SK-MEL-5 (cell line): ENCODE measurements at places on chromosomes 2 and 18. TPM values are rescaled to one million over a fixed set of nuclear protein-coding genes. Genes with fewer than 3 reads are reported as not detected.
A peak's percentile ranks its signal among the peaks of the same experiment; 100 is the strongest.

Gene MARCHF4
- total RNA-seq = not detected in 2 replicates

DNA sequence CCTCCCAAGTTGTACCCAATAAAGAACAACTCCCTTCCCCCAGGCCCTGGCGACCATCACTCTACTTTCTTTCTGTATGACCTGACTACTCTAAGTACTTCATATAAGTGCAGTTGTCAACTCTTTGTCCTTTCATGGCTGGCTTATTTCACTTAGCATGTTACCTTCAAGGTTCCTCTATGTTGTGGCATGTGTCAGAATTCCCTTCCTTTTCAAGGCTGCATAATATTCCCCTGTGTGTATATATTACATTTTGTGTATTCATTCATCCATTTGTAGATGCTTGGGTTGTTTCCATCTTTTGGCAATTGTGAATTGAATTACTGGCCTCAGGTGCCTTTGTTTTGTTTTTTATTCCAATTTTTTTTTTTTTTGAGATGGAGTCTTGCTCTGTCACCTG, 181.9 kb upstream of the RAB12 start:
- no peak for DNase-seq

Gene RPRD1A
- 58.5 TPM in 2 replicates for total RNA-seq

GRCh38 chr2:44959855-44960254, 18.4 kb downstream of the SIX3 start:
- no peak for DNase-seq

DNA sequence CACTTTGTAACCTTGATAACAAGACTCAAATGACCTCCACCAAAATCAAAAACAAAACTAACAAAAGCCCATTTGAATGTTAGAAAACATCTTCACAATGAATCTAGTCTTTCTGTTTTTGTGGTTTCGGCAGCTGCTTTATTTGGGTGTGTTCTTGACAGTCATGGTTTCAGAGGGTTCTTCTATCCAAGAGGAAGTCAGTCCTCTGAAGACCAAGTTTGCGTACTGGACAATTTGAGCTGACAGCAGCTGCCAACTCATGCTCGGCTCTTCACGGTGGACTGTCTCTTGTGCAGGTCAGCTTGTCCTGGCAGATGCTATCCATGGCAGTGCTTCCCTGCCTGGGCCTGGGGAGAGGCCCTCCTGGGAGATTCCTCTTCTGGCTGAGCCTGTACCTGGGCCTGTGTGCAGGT, 91.0 kb downstream of the TMEM17 start:
- peak; percentile 94 for DNase-seq

Gene ABCB6
- 43.7 and 50.7 TPM in 2 replicates for total RNA-seq

Gene UBE2E3
- 40.0 and 46.9 TPM in 2 replicates for total RNA-seq

DNA sequence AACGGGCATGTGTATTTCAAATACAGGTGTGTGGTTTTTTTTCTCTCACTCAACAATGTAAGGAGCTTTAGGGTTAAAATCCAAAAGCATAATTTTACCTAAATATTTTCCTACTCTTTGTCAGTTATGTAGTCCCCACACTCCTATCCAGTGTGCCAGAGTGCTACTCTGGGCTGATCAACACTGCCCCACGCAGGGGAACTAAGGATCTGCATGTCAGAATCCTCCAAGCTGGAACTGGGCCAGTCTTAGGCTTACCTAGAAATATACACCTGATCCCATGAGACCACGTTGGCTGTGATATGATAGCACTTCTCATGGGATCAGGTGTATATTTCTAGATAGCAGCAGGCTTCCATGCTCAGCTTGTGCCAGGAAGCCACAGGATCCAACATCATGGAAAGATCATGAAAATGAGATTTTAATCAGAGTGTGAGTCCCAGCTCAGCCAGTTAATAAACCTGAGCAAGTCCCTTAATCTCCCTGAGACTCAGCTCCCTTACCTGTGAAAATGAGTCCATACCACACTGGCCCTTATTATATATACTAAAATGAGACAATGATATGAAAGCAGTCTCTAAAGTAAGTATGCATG, 29.7 kb downstream of the CCDC141 start:
- DNase-seq = peak; percentile 56

GRCh38 chr2:150612957-150613710, 125.7 kb upstream of the RND3 start:
- DNase-seq = peak; percentile 20

Gene SMAD7
- 3.8 and 6.0 TPM in 2 replicates for total RNA-seq

Gene EML6
- 0.24 and 0.95 TPM in 2 replicates for total RNA-seq

DNA sequence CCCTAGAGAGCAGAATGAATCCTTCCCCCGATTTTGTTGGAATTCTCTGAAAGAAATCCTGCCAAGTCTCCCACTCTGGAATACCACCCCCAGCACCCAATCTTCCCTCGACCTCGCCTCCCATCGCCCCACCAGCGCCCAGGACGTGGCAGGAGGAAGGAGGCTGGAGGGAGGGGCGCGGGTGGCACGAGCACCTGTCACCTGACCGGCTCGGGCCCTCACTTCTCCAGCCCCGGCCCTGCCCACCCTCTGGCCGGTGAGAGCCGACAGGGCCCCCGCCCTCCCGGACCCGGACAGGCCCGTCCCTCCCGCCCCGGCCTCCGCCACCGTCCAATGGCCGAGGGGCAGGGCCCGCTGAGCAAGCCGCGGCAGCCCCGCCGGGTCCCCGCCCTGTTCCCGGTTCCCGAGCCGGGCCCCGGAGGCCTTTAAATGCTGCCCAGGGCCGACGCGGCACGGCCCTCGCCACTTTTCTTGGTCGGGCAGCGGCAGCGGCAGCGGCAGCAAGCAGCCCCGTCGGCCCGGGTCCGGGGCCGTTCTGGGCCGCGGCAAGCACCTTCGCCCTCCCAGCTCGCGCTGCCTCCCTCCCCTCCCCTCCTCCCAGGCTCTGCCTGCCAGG, at the start of gene LGALSL:
Gene LGALSL (plus strand): TSS at position 393 of the 616 bp plus-strand sequence. CDS start 384 bp downstream, outside the sequence.
- peak; percentile 70 for DNase-seq

Gene DNAH7
- total RNA-seq = 0.37 and 0.45 TPM in 2 replicates

Gene AMER3
- total RNA-seq = not detected in 2 replicates

GRCh38 chr2:98300141-98300874, 45.9 kb upstream of the CNGA3 start:
- no peak for DNase-seq

Gene AKAIN1
- not detected in 2 replicates for total RNA-seq

DNA sequence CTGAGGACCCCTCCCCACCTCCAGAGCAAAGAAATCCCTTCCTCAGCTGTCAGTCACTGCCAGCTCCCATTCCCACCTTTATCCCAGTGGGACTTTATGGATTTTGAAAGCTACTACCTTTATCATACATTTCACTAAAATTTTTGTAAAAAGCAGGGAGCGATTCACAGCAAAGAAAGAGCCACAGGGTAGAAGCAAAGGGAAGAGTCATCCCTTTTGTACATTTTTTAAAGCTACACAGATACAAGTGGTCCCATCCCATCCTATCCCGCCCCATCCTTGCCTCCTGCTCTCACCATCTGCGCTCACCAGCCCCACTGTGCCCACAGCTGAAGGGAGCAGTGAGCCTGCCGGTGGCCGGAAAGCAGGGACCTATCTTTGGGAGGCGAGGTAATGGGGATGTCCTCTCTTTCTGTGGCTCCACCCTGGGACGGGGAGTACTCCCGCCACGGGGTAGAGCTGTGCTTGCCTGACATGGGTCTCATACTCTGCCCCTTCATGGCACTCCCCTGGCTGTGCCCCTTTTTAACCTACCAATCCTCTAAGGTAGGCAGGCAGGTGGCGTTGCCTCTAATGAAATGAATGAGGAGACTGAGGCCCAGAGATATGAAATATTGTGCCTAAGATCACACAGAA, 13.2 kb downstream of the SH2D6 start:
- no peak for DNase-seq

Gene LINC00305
- total RNA-seq = not detected in 2 replicates

Gene C2orf15
- total RNA-seq = 1.4 TPM in 1 of 2 replicates, not detected in the other

Gene CNDP1
- total RNA-seq = 0.08 and 0.51 TPM in 2 replicates

- DNase-seq = no peak
These were observed 21.6 kb downstream of the ASB1 start for GRCh38 chr2:238448031-238448955.

DNA sequence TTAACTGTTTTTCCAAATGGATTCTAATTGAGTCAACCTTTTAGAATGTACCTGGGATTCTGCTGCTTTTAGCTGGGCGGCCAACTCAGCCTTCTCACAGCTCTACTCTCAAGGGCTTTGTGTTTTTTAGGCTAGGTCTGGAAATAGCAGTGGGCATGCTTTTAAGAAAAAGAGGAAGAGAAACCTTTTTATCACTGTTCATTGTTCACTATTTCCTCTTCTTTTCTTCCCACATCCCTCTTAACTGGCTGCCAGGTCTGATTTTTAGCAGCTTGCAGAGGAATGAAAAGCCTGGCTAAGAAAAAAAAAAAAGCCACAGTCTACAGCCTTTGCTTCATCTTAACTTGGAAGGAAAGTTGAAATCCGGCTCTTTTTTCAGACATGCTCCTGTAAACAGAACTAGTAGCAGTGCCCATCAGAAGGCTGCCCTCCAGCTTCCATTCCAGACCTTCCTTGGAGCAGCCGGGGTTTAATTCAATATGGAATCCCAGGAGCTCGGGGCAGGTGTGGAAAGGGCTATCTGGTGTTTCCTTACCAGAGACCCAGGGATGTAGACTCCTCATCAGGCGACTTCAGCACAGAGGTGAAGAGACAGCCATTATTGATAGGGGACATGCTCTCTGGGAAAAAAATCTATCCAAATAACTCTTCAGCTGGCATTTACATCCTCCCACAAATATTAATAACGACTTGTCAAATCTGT, 230.7 kb downstream of the MYO3B start:
- no peak for DNase-seq

Gene CRYBA2
- not detected in 2 replicates for total RNA-seq

DNA sequence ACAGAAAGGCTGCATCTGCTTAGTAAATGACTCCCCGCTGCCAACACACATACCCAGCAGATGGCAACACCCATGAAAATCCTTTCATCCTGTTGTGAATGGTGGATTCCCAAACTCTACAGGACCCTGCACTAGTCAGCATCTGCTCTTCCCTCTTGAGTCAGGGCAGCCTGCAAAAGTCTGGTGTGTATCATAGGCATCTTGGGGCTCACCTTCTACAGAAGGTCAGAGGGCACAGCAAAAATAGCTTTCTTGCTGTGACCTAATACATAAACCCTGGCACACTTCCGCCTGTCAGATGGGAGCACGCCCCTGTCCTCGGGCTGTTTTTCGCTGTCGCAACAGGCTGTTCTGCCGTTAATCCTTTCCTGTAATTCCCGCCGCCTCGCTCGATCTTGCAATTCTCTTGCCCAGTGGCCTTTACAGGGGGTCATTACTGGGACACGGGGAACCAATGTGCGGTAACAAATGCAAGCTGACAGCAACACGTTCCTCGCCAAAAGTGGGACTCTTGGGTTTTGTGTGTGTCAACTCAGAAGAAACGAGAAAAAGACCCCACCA, 19.9 kb upstream of the SCYGR1 start:
- DNase-seq = peak; percentile 81

DNA sequence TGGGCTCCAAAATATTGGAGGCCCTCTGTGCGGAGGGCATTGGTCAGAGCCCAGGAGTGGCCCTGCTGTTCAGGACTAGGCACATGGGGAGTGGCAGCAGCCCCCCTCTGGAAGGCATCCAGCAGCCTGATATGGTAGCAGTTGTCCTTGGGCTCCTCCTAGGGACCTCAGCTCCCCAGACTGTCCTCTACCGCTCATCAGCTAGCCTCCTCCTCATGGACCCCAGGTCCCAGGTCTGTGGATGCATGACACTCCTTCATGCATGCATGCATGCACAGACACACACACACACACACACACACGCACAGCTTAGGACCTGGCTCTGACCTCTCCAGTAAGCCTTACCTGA, 15.4 kb upstream of the ATP6V1B1 start:
- DNase-seq = no peak

GRCh38 chr2:226981791-226982326, 146.0 kb downstream of the RHBDD1 start:
- no peak for DNase-seq

DNA sequence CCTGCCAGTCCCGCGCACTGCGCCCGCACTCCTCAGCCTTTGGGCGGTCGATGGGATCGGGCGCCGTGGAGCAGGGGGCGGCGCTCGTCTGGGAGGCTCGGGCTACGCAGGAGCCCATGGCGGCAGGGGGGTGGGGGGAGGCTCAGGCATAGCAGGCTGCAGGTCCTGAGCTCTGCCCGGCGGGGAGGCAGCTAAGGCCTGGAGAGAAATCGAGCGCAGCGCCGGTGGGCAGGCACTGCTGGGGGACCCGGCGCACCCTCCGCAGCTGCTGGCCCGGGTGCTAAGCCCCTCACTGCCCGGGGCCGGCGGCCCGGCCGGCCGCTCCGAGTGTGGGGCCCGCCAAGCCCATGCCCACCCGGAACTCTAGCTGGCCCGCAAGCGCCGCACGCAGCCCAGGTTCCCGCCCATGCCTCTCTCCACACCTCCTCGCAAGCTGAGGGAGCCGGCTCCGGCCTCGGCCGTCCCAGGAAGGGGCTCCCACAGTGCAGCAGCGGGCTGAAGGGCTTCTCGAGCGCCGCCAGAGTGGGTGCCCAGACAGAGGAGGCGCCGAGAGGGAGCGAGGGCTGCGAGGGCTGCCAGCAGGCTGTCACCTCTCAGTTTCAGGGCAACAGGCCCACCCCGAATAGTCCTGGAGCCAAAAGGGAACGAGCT, 74.1 kb downstream of the PSMG2 start:
- no peak for DNase-seq

DNA sequence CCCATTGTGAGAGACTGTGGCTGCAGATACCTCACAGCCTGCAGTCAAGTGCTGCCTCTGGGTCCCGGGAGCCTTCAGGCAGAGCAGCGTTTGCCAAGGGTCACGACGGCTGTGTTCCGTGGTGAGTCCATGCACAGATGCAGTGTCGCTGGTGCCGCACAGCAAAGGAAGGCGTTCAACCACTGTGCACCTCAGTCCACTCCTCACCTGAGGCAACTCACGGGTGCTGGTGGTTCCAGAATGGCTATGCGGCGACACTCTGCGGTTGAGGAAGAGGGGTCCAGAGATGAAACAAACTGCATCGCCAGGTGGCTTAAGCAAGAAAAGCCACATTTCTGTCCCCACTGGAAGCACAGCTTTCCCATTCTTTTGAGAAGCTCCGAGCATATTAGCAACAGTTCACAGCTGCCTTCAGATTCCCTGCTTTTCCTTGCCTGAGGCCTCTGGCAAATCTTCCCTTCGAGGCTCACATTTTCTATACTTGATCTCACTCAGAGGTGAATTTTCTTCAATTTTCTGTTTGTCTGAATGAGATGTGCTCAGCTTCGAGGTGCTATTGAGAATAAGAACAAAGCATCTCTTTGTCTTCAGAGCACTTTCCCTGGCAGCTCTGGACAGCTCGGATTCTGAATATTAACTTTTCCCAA, 208.8 kb upstream of the TWIST2 start:
- DNase-seq = no peak

Gene ALKAL2
- total RNA-seq = not detected in 2 replicates

Gene ATP6V1B1
- 2.5 TPM in 1 of 2 replicates, not detected in the other for total RNA-seq
